ENCODE measurements at places on chromosomes 16 and 17.

DNA sequence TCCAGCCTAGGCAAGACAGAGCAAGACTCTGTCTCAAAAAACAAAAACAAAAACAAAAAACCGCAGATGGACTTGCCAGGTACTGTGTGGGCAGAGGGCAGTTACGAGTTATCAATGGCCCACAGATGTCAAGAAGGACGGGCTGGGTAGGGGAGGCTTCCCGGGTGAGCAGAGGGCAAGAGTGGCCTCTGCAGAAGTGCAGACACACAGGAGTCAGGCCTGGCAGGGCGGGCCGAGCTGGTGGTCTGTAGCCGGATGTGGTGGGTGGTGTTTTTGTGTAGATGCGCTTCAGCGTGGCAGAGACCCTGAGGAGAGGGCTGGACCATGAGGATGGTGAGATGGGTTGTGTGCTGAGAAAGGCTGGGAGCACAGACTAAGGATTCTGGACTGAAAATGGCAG is 44.9 kb upstream of the KDM6B start:
- DNase-seq: no peak

- DNase-seq: peak; percentile 66
These were observed 981 bp upstream of the UNC13D start for GRCh38 chr17:75845058-75845711.

DNA sequence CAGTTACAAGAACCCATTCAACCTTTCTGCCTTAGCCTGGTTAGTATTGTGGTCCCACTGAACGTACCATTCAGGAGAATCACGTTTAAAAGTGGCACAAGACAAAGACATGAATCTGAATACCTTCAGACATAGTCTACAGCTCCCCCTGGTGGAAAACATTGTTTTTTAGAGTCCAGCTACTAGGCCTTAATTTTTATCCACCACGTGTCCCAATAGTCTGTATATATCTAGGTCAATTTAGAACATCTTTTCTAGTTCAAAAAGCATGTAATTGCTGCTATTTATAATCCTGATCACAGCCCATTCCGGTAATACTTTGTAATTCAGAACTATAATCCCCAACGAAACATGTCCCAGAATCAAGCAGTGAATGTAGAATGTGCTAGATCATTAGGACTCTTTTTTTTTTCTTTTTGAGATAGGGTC is 13.7 kb upstream of the GUCY2D start:
- peak; percentile 60 for DNase-seq

- no peak for DNase-seq
These were observed 4.8 kb downstream of the CACNG1 start for GRCh38 chr17:67049025-67049739.
